Liver (tissue), 10 donors: ENCODE measurements at places on chromosomes 13 and 19. TPM values are rescaled to one million over a fixed set of nuclear protein-coding genes. Genes with fewer than 3 reads are reported as not detected.
A peak's percentile ranks its signal among the peaks of the same experiment; 100 is the strongest.

DNA sequence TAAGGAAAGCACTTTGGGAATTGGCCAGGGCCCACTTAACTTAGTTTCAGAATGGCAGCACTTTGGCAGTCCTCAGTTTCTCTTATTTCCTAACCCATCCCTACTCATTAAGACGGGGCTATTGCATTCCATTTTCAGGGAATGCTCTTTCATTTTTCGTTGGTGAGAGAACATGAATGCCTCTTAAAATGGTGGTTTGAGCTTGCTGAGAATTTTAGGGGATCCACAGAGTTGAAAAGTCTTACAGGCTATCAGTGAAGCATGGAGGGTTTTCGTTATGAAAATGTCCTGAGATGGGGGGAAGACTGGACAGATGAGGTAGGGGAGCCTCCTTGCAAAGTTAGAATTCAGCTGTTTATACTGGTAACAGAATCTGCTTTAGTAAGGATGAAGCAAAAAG, 71.4 kb downstream of the LRCH1 start:
- DNase-seq, result no peak
- no peak overlapping the region for H3K4me3 ChIP-seq
- H3K27ac ChIP-seq, result no peak overlapping the region

The LYPD3 gene
- total RNA-seq, result 0.09 TPM

DNA sequence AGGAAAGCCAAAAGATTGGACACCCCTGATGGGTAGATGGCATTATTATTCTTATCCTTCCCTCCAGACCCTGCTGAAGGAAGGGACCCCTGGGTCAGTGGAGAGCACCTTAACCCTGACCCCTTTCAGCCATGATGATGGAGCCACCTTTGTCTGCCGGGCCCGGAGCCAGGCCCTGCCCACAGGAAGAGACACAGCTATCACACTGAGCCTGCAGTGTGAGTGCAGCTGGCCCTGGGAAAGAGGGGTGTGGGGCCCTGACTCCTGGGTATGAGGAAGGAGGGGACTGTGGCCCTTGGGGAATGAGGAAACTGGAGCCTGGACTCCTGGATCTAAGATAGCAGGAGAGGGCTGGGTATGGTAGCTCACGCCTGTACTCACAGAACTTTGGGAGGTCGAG, 2.7 kb downstream of the KIRREL2 start:
- DNase-seq, result no peak
- peaks cover 4% of the 10 kb centered on the region for H3K27me3 ChIP-seq
- no peak overlapping the region for H3K4me3 ChIP-seq
- H3K27ac ChIP-seq, result no peak overlapping the region
- H3K36me3 ChIP-seq, result no peaks in the 10 kb centered on the region
- H3K4me1 ChIP-seq, result peaks cover 6% of the 10 kb centered on the region

- H3K27ac ChIP-seq, result no peak overlapping the region
- DNase-seq, result no peak
- no peaks in the 10 kb centered on the region for H3K36me3 ChIP-seq
- no peaks in the 10 kb centered on the region for H3K27me3 ChIP-seq
These were observed 14.7 kb downstream of the LRCH1 start for GRCh38 chr13:46567671-46568070.

The HTR2A gene
- total RNA-seq, result under 0.01 TPM

The BORCS8 gene
- total RNA-seq, result 7.6 TPM

- peak overlapping the region; percentile 80 for H3K4me3 ChIP-seq
- no peak for DNase-seq
- H3K27me3 ChIP-seq, result no peaks in the 10 kb centered on the region
- no peaks in the 10 kb centered on the region for H3K36me3 ChIP-seq
- peak overlapping the region; percentile 94 for H3K27ac ChIP-seq
These were observed 1.3 kb upstream of the IRF2BP1 start for GRCh38 chr19:45887200-45887710.

GRCh38 chr13:25218019-25218418, 45.9 kb upstream of the AMER2 start:
- no peaks in the 10 kb centered on the region for H3K27me3 ChIP-seq
- H3K27ac ChIP-seq, result no peak overlapping the region
- DNase-seq, result no peak

The RFXANK gene
- 8.9 TPM for total RNA-seq

The BCAM gene
- total RNA-seq, result 87.4 TPM
